CD8-positive, alpha-beta T cell (primary cell): ENCODE measurements at places on chromosomes 6 and 20. TPM values are rescaled to one million over a fixed set of nuclear protein-coding genes. Genes with fewer than 3 reads are reported as not detected.

DNA sequence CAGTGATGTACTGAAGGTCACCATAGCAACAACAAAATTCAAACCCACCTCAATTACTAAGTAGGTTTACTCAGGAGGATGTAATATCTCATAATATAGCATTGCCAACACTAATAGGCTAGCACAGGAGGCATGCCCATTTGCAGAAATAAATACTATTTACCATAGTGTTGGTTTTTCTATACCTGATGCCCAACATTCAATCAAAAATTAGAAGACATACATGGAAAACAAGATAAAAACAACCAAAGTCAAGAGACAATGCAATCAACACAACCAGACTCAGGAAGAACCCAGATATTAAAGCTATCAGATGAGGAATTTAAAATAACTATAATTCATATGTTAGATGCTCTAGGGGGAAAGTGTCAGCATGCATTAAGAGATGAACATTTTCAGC lies 14.3 kb upstream of the TXNDC5 start:
- no peak for DNase-seq

DNA sequence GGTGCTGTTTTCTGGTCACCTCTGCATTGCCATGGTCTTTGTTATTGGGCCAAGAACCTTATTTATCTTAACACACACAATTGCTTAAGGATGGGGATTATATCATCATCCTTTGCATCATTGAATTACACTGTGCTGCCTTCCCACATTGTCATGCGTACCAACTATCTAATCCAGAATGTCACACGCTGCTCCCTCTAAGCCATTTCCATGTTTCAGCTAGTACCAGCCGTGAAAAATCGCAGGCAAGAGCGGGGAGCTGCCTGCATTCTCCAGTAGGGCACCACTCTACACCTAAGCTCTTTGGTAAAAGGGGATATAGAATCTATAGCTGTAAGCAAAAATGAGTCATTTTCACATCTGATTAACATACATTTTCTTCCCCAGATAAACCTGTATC lies 277.0 kb downstream of the PRL start:
- no peak for DNase-seq

- DNase-seq: no peak
Measured at GRCh38 chr6:151617539-151617938, 123.7 kb downstream of the CCDC170 start.

DNA sequence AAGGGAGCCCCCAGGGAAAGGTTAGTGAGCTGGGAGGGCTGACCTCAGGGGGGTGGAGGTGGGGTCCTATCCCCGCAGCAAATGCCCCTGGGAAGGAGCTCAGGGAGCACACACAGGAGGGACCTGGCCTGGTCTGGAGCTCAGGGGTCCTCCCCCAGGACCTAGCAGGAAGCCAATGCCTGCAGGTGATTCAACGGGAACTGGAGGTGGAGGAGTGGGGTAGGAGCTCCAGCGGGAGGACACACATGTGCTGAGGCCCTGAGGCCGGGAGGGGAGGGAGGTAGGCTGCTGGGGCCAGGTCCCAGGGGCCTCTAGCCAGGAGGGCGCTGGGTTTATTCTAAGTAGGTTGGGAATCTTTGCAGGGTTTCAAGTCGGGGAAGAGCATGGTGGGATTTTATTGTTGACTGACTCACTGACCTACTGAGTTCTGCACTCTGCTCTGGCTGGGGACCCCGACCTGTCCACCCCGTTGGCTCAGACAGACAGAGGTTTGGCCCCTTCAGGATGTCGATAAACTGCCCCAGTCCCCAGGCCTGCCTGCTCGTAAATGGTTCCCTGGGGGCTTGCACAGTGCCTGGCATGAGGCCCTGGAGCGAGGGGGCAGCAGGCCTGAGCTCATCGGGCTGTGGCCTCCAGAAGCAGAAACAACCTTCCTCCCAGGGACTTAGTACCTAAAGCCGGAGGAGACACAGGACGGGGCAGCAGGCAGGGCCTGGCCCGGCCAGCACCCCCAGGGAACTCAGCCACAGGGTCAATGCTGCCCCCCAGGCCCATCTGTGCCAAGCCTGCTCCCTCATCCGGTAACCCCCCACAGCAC lies 62.3 kb downstream of the RIPOR3 start:
- no peak for DNase-seq

DNA sequence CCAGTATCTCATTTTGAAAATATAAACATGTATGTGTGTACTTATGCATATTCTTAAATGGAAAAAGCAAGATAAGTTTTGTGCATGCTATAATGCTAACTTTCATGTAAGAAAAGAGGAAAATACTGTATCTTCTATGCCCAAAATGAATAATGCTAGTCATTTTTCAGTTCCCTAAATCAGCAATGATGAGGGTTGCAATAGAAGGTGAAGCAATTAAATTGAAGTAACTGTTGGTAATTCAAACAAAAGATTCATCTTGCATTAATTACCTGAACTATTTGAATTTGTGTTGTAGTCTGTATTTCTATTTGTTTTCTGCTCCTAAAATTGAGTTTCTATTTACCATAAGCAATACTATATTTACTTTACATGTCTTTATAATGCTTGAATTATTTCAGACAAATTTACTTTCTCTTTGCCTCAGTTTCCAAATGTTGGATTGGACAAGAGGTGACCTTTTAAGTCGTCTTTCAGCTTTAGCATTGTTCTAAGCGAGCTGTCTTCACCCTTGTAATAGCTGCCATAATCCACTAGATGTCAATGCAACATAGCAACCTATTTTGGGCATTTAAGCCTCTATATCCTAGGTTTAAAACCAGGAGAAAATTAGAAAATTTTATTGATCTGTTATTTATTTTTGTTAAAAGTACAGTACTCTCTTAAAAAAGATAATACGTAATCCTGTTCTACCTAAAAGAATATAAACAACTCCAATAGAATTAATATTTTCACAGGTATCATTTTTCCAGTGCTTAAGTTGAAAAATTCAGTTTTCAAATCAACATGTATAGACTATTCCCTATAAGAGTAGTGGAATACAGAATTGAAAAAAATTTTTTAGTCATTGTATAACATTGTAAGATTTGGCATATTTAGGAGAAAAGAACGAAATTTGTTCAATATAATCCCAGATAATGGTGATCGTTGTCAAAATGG lies 52.3 kb upstream of the IFNGR1 start:
- peak; percentile 66 for DNase-seq

GRCh38 chr6:113122060-113122459 lies 735.1 kb upstream of the MARCKS start:
- no peak for DNase-seq

DNA sequence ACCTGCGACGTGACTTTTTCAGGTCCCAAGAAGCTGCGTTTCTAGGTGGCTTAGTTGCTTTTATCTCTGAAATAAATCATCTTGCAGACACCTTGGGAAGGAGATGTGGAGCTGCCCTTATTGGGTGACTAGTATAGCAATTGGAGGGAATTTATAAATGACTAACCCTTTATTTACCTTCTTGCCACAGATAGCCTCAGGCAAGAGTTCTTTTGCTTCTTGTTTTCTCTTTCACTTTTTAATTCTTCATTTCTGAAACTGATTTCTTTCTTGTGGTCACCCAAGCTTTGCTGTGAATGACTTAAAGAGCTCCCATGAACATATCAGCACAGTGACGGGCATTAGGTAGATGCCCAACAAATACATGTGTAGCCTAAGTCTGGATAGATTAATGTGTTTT lies 3.0 kb downstream of the ADGRF4 start:
- DNase-seq: no peak

- no peak for DNase-seq
Measured at GRCh38 chr6:168403370-168404005, 37.5 kb upstream of the SMOC2 start.

DNA sequence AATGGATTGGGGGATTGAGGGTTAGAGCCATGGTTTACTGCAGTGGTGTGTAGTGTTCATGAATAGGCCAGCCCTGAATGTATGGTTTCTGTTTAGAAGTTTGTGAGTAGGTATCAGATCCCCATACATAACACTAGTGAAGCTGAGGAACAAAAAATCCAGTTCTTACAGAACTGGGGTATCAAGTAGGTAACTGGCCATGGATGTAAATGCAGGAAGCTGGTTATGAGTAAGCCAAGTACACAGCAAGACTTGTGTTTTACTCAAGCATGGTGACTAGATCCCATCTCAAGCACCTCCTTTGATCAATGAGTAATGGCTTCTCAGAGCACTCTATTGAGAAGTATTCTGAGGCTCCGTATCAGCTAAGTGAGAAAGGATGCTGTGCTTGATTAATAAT lies 613.7 kb upstream of the FLRT3 start:
- DNase-seq: no peak

DNA sequence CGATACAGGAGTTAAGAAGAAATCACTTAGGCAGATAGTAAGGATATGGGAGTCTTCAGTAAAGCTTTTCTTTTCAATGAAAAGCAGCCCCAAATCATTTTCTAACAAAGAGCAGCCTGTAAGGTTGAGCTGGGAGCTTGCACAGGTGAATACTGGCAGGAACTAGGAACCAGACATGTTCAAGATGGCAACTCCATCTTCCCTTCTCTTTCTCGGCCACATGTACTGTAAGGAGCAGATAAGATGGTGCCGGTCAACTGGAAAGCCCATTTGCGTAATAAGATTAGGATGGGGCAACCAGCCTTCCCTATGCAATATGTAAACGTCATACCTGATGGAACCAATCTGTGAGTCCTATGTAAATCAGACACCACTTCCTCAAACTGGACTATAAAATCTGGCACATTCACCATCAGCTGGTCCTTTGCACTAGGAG lies 46.2 kb upstream of the RNGTT start:
- DNase-seq: no peak

GRCh38 chr20:8967641-8968245 lies 101.1 kb upstream of the PLCB4 start:
- DNase-seq: no peak

The GSTA2 gene
- not detected for total RNA-seq

The PMEPA1 gene
- total RNA-seq: 22.2 TPM

The ARMH2 gene
- not detected for total RNA-seq

The UBE2C gene
- total RNA-seq: 0.60 TPM

The PLA2G7 gene
- not detected for total RNA-seq

The EDN1 gene
- 0.95 TPM for total RNA-seq

The FAM135A gene
- 6.5 TPM for total RNA-seq

The RMND1 gene
- total RNA-seq: 5.8 TPM

The SOX18 gene
- total RNA-seq: not detected
